ENCODE measurements at places on chromosomes 7 and 10.

GRCh38 chr7:31529103-31529502, 15.2 kb downstream of the ITPRID1 start:
- DNase-seq, result no peak

- DNase-seq, result no peak
These were observed 126.9 kb downstream of the VIPR2 start for GRCh38 chr7:159017741-159018140.

DNA sequence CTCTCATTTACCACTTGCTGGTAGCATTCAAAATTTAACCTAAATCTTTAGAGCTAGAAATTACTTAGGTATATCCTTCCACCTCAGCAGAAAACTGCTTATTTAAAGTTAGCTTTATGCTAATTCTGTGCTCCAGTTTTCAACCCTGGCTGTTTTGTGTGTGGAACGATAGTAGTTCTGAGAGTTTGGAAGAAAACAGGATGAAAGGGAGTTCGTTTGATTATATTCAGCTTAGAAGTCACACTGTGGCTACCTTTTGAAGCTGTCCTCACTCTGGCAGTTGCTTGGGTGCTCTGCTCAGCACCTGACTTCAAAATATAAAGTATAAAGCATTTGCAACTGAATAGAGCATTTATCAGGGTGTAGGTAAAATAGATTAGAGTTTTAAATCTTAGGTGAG, 2.6 kb upstream of the ASCC1 start:
- DNase-seq, result no peak

DNA sequence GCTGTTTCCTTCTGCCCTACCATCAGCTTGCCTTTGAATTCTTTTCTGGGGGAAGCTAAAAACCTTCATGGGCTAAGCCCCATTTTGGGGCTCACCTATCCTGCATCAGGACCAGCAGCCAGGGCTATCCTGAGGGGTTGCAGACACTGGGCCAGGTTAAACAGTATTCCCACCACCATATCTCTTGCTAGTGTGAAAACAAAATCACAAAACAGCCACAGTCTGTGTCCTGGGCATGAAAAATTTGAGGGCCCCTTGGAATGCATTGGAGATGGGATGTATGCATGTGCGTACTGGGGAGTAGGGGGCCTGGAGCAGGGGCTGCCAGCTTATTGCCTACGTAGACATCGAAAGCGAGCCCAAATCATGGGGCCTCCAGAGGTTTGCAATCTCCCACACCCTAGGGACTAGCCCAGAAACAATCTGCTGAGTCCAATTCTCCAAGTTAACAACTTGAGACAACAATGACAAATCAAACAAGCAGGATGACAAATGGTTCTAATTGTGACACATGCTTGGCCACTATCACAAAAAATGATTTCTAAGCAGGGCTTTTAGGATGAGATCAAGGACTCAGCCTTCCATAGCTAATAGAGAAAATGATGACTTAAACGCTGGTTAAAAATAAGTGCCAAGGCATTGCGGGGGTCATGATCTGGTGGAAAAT, 557.1 kb downstream of the KCNMA1 start:
- no peak for DNase-seq

GRCh38 chr7:1211611-1212010, 21.1 kb upstream of the UNCX start:
- no peak for DNase-seq

- no peak for DNase-seq
These were observed 3.1 kb downstream of the VAX1 start for GRCh38 chr10:117135026-117135372.

DNA sequence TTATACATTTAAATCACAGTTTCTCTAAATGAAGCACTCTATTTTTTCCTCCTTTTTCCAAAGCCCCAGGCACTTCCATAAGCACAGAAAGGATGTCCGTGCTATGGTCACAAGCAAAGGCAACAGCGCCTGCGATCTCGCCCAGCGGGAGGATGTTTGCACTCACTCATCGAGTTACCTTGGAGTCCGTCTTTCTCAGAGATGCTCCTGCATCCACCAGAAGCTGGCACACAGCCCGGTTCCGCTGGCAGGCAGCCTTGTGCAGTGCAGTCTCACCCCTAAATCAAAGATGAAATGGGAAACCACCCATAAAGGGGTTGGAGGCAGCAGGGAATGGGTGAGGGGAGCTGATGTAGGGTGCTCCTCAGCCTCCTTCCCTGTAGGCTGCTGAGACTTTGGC, 51.9 kb upstream of the PTN start:
- no peak for DNase-seq

DNA sequence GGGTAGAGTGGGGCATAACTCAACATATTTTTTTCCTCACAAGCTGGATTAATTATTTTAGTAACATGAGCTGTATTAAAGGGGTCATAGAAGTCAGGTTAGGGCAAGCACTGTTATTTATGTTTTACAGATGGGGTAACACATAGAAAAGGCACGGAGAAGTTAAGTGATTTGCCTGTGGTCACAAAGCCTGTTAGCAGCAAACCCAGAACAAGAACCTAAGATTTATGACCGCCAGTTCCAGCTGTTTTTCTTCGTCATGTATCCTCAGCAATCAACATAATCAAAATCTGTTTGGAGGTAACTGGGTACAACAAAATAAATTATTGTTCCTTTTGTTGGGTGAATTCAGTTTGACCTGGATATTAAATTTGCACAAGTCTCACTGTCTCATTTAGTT, 57.2 kb upstream of the BET1 start:
- DNase-seq, result no peak

- DNase-seq, result no peak
These were observed 26.5 kb downstream of the GTF2IRD1 start for GRCh38 chr7:74479961-74480829.

DNA sequence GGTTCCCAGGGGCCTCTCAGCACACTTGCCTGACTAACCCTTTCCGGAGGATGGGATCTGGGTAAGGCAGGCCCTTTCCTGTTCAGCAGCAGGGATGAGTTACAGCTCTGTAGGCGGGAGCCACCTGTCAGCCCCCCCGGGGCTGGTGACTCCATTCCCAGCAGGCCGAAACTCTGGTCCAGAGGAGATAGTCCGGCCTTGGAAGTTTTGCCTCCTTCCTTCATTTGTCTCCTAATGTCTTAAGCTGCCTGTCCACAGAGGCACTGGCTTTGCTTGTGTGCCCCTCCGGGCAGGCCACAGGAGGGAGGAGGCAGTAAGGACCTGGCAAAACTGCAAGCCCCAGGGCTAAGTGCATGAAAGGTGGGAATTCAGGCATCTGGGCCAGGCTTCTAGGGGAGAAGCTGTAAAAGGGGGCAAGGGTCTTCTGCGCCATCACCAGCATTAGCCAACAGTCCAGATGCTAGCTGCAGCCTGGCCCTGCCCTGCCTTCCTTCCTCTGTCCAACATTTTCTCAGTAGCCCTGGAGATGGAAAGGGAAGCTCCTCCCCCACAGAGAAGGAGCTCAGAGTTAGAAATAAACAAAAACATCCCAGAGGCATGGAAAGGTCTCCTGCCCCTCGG, 1.2 kb downstream of the ADIRF start:
- no peak for DNase-seq

- DNase-seq, result no peak
These were observed 142.6 kb upstream of the ASAH2 start for GRCh38 chr10:50393784-50394467.

DNA sequence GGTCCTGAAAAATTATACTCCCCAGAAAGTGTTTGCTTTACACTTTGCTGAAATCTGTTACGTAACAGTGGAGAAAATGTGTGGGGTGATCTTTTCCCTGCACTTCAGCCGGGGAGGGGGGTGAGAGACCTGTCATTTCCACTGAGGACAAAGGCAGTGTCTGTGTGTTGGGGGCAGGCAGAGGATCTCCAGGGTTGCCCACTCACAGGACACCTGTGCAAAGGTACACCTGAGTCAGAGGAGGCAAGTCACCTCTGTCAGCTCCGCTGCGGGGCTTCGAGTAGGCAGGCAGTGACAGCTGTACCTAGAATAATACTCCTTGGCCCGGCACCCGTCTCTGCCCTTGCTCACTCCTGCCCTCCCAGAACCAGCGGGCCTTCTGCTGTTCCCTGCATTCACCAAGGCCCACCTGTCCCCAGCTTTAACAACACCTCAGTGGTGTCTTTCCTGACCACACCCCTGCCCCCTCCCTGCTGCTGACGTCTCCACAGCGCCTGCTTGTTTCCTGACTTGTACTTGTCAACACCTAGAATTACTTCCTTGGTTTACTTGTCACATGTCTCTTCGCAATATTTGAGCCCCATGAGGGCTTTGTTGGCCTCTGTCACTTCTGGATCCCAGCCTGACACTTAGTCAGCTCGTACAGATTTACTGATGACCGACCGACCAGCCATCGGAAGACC, 159.2 kb downstream of the NEURL1 start:
- DNase-seq, result no peak

DNA sequence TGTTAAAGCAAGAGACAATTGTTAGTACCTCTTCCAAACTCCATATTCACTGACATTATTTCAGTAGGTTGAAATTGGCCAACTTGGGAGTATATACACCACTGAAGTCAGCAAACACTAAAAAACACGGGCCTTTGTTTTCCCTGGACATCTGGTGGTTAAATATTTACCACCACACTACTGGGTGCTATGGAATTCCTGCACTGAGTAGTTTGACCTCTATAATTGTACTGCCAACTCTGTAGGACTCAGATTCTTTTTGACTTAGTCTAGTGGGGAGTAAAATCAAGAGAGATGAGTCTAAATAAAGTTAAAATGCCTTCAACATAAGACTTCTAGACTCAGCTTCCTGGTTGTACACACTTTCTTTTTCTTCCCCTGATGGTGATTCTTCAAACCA, 41.3 kb upstream of the TES start:
- no peak for DNase-seq

DNA sequence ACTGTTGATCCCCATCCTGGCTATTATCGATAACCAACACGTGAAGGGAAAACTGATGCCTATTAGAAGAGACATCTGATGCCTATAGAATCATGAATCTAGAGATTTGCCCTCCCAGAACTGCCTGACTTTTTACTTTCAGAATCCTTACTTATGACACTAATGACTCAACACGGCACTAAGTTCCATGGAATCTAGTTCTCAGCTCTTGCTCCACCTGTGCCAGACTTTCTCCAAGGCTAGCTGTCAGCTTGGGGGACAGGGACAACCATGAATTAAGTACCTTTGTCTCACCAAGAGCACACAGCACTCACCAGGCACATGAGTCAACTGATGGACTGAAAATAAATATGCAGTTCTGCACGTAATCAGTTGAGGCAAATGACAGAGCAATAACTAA, 184.2 kb downstream of the FRMD4A start:
- no peak for DNase-seq

- no peak for DNase-seq
These were observed 7.4 kb downstream of the TMEM248 start for GRCh38 chr7:66928388-66928787.

GRCh38 chr7:85239109-85239508, 52.3 kb upstream of the SEMA3D start:
- DNase-seq, result no peak

DNA sequence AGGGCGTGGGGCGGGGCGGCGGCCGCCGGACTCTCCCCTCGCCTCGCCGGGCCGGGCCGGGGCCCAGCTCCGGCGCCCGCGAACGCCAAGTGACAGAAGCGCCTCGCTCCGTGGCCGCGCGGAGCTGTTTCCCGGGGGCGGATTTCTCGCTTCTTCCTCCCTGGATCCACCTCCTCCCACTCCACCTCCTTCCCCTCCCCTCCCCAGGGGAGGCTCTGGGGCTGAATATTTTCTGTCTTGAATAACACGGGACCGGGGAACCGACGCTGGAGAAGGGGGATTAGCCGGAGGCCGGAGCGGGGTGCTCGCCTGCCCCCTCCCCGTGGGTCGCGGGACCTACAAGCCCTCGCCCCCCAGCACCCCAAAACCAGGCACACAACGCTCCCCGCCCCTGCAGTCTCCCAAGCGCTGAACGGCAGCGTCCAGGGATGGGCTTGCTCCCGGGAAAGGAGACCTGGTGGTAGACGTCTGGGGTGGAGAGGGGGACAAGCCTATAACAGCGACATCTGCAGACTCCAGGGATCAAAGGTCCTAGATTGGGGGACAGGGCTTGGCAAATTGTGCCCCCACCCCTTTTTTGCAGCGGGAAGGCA, at the start of gene ARHGAP21:
Gene ARHGAP21, minus strand, starts transcription at position 100 of the 593 bp plus-strand sequence. CDS start 1,988 bp downstream, outside the sequence.
- DNase-seq, result peak; percentile 70

DNA sequence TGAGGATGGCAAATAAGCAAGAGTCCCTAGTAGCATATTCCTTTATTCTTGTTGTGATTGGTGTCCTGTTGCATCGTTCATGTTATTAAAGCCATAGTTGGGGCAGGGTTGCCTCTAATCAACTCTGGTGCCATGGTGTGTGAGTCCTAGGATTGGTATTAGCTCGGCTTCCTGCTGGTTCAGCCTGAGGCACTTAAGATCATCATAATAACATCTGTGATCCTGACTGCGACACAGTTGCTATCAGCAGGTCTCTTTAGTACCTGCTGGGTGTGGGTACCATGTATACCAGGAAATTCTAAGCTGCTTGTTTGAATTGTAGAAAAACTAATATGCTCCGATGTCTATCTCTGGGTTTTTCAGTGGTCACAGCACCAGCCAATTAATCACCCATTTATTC, 1.6 kb downstream of the WEE2 start:
- DNase-seq, result no peak

DNA sequence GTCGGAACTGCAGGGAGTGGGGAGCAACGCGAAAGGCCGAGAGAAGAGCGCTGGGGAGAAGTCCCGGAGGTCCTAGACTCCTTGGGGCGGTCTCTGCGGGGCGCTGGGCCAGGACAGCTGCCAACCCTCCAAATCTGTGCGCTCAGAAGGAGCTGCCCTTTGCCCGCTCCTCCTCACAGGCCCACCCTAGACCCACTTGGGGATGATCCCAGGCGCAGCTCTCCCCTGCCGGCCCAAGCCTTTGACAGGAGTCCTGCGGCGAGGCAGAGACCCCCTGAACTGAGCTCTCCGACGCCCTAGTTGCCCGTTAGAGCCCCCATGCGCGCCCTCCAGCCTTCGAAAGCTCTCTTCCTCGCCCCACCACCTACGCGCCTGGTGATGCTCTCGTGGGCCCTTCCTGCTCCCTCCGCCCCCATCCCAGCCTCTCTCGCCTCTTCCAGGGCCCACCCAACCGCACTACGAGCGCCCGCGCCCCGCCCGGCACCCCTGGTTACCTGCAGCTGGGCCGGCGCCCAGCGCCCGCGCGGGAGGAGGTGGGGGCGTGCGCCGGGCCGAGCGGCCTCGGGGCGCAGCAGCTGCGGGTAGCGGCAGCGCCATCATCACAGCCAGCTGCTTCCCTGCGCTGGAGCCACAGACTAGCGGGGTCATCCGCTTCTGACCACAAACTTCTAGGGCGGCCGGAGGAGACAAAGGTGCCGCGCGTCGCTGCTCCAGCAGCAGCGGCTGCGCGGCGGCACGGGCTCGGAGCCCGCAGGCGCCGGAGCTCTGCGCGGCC, 353.4 kb downstream of the DNAJB6 start:
- no peak for DNase-seq

- DNase-seq, result no peak
These were observed 271.9 kb upstream of the MKI67 start for GRCh38 chr10:128398118-128398517.

All from NCI-H774 (cell line).